AG09309 (cell line): ENCODE measurements at places on chromosomes 2 and 18.
A peak's percentile ranks its signal among the peaks of the same experiment; 100 is the strongest.

DNA sequence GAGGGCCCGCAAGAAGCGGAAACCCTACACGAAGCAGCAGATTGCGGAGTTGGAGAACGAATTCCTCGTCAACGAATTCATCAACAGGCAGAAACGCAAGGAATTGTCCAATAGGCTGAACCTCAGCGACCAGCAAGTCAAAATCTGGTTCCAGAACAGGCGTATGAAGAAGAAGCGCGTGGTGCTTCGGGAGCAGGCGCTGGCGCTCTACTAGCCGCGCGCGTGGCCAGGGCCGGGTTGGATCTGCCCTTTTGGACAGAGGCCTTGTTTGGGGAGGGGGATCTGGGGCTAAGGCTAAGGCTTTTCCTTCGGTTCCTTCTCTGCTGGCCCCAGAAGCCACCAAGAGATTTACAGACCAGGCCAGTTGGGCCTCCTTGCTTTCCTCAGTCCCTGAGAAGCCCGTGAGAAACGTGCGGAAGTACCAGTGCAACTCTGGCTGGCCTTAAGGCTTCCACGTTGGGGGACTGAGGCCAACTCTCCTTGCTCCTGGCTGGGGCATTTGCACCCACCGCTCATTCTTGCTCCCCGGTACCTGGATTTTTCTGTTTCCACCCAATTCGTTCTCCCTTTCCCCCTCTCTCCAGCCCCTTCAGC lies 1.0 kb downstream of the HOXD12 start:
- DNase-seq: no peak

DNA sequence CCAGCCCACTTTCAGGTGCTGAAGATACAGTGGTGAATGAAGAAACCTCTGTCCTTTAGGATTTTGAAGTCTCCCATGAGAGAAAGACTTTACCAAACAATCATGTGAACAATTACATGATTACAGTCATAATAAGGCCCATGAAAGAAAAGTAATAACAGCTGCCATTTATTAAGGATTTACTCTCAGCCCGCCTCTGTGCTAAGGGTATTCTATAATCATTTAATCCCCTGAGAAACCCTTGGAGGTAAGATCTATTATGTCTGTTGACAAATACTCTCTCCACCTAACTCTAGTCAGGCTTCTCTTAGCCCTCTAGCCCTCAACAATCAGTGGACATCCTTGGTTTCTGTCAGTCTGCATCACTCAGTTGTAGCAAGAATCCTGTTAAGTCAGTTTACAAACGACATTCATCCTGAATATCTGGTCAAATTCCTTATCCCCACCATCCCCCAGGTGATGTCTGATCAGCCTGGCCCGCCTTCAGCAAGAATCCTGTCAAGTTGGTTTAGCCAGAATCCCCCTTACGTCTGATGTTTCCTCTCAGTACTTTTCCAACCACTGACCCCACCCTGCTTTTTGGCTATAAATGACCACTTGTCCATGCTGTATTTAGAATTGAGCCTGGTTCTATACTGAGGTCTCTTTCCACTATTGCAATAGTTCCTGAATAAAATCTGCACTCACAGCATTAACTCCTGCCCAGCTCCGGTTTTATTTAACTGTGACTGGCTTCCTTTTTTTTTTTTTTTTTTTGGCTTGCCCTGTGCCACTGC lies 12.2 kb upstream of the SOCS6 start:
- no peak for DNase-seq

DNA sequence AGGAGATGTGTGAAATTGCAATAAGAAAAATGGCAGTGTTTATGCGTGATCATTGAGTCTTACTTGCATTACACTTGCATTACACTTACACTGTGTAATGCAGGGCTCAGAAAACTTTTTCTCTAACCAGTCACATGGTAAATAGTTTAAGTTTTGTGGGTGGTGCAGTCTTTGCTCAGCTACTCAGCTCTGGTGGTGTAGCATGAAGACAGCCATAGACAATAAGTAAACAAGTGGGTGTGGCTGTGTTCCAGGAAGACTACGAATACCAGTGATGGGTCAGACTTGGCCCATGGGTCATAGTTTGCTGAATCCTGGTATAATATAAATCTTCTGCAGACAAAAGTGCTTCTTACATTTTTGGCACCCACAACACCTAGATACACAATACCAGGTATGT lies 115.6 kb upstream of the CYP1B1 start:
- no peak for DNase-seq

GRCh38 chr2:10046931-10047330 lies 3.6 kb downstream of the KLF11 start:
- DNase-seq: no peak

DNA sequence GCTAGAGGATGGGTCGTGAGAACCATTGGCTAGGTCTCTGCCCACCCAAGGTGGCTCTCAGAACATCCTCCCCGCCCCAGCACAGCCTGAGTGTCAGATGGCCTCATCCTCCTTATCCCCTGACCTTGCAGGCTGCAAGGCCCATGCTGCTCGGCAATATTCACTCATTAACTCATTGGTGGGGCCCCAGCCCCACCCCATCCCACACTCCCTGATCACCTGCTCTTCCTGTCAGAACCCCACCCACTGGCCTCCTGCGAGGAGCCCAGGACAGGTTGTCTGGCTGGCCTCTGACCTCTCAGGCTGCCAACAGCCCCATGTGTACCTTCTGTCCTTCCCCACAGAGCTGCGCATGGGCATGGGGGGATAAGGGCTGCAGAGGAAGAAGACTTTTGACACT lies 5.3 kb downstream of the ADCY3 start:
- DNase-seq: no peak

GRCh38 chr2:133641942-133642725 lies 73.9 kb upstream of the NCKAP5 start:
- no peak for DNase-seq

GRCh38 chr2:201647431-201647830 lies 4.1 kb upstream of the TMEM237 start:
- no peak for DNase-seq

DNA sequence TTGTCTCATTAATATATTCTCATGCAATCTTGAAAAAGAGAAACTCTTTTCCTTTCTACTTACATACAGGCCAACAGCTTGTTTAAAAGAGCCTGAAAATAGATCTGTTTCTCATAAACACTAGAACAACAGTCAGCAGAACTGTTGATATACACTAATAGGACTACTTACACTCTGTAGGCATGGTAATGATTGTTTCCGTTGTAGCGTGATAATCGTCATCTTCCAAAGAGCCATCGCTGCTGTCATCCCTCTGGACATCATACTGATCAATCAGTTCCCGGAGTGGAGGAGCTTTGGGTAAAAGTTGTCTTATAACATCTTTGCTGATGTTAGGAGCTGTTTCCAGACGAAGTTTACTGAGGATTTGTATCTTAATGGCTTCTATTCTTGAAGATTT lies 476 bp downstream of the MSTN start:
- no peak for DNase-seq

- no peak for DNase-seq
Observed at GRCh38 chr18:47901624-47902362, 28.7 kb downstream of the SMAD2 start.

DNA sequence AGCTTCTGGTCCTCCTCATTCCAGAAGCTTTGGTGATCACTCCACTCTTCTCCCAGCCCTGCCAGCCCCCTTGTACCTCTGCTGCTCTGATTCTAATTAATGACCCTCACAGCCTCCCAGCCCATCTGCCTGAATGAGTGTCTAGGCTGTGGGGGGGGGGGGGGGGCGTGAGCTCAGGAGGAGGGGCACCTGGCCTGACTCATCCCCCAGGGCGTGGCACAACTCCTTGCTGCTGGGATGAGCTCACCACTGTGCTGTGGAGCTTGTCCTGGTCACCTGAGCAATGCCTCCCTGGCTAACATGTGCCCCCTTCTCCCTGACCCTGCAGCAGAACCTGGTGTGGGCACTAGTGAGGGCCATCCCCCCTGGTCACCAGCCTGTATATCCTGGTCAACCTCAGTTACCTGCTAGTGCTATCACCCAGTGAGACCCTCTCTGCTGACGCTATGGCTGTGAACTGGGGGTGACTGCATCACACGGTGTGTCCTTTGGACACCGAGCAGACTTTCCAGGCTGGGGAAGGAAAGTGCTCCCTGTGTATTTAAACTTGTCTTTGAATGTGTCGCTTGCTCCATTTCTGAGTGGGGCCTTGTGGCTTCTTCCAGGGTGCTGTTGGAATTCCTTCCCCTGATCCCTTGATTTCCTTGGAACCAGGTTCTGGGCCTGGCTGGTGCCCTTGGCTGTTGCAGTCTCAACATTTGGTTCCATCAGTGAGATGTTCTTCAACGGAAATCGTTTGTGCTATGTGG lies 41.5 kb upstream of the PUM2 start:
- DNase-seq: no peak

DNA sequence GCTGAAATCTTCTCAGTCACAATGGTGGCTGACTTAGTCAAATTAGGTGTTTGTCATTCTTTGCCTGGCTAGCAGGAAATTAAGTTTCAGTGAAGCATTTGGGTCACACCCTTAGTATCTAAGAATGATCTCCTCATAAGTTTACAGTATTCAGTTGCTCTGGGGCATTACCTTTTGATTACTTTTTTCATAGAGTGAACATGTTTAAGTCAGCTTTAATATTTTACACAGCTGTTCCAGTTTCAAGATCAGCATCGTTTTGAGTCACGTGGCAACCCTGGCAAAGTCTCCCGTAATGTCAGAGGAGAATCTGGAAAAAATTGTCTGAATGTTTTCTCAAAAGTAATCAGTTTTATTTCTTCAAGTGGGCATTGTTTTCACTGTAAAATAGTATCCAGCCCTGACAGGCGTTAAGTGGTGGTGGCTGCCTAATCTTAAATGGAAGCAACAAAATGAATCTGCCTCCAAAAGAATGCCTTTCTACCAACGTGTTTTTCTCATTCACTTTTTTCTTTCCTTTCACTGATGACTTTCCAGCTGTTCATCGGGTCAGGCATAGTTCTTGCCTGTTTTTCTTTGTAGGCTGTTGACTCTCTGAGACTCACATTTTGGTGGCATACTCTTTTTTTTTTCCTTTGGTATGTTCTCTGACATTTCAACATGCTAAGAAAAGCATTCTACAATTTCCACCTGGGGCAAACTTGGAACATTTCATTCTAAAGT lies 319.6 kb upstream of the TCF4 start:
- DNase-seq: no peak

- no peak for DNase-seq
Observed at GRCh38 chr18:30595942-30596341, 446.6 kb downstream of the DSC3 start.

DNA sequence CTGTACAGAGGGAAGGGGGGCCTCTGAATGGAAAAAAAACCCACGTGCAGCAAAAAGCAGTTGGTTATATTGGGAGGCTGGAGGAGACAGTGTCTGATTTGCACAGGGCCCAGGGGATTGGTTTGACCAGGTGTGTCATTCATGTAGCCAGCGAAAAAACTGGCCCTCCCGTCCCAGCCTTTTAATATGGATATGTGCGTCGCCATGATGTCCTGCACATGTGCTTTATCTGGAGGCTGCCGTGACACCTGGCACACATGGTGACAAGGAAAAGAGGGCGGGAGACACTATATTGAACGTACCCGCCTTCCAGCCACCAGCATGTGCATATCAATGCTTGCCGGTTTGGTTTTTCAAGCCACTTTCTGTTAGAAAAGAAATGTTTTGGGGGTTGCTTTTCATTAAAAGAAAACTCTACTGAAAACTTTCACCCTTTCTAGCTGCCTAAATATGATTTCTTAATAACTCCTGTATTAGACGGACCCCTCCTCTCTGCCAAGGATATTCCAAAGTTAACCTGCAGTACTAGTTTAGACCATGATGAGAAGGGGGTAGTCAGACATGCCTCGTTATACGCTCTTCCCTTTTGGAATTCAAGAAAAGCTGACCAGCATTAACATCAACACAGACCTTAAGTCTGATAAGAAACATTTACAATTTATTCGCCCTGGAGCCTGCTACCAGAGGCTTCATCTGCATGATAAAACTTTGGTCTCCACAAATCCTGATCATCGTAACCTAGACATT lies 16.2 kb downstream of the SLC25A52 start:
- DNase-seq: no peak

DNA sequence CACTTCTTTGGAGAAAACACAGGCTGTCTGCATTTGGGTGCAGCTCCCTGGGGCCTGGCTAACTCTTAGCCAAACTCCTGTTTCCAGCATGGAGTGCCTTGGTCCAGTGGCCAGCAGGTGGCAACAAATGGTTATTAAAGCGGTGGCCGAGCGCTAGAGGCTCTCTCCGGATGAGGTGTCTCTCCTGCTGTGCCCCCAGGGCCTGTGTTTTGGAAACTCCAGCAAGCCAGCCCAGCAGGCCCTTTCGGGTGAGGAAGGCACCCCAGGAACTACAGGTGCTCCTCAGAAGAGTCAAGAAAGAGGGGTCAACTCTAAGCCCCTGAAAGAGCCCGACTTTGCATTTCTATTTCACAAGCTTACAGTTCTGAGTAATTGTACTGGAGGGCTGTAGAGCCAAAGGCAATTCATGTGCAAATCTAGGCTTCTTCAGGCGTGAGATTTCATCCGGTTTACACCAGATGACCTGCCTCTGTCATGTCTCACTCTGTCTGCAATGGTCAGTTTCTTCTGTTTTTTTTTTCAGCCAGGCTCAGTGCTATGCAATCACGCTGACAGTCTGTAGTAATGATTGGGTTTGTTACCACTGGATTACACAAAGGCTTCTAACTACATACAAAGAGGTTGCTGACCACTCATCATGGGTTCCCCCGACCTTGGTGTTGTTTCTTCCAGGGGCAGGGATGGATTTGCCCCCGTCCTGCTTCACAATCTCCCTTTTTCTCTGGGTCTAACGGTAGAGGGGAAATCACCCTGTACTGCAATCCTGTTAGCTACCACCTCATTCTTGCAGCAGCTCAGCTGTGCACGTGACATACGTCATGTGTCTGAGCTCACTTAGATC lies 7.6 kb upstream of the CHRNA1 start:
- peak; percentile 65 for DNase-seq

DNA sequence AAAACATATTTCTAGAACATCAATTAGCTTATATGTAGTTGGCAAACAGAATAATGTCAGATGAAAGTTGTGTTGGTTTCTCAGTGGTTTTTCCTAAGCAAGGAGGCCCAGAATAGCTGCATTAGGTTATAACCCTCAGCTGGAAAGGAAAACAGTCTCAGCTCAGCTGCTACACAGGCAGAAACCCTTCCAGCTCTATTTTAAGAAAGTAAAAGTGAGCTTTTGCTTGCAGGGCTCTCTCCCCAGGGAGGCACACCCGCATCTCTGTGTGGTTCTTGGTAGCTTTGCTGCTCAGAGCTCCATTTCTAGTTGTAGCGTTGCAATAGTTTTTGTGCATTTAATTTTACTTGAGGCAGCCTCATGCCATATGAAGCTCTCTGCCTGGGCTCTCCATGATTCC lies 54.6 kb downstream of the PIKFYVE start:
- DNase-seq: no peak

DNA sequence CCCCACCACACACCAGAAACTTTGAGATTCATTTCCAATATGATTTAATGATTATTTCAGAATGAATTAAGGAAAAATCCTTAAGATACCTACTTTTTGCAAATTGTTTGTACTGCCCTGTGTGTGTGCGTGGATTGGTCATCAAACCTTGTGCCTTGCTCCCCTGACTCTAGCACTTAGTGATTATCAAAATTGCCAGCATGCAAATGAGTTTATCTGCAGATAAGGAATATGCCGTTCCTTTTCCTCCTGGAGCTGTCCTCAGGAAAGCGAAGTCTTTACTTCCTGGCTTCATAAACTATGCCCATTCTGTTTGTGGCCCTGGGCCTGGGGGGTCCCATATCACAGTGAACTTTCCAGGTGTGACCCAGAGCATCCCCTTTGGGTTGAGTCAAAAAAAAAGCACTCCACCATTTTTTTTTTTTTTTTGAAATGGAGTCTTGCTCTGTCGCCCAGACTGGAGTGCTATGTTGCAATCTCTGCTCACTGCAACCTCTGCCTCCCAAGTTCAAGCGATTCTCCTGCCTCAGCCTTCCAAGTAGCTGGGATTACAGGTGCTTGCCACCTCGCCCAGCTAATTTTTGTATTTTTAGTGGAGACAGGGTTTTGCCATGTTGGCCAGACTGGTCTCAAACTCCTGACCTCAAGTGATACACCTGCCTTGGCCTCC lies 11.4 kb downstream of the CHMP1B start:
- no peak for DNase-seq
